NCI-H524 (cell line): ENCODE measurements at places on chromosomes 3 and 15.
A peak's percentile ranks its signal among the peaks of the same experiment; 100 is the strongest.

GRCh38 chr3:172527306-172527705 is 4.1 kb upstream of the TNFSF10 start:
- no peak for DNase-seq

DNA sequence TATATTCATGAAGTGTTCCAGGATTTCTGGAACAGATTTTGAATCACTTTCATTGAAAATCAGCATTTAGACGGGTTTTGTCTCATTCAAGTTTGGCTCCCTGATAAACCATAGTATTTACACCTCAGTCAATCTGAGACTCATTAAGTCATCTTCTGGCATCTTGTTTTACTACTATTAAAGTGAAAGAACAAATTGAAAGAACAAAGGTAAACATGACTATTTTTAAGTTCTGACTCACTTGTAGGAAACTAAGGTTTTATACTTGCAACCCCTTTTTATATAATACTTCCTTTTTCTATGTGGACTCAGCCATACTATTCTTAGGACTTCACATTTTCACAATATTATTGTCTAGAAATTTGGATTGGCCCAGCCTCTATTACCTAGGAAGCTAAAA is 854.4 kb downstream of the SQOR start:
- no peak for DNase-seq

DNA sequence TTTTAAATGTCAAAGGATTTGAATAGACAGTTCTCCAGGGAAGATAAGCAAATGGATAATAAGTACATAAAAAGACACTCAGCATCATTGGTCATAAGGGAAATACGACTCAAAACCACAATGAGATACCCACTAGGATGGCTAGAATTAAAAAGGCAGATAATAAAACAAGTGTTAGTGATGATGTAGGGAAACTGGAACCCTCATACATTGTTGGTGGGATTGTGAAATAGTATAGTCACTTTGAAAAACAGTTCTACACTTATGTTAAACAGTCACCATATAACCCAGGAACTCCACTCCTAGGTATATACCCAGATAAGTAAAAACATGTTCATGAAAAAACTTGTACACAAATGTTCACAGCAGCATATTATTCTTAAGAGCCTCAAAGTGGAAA is 72.5 kb downstream of the GPR156 start:
- DNase-seq: no peak

DNA sequence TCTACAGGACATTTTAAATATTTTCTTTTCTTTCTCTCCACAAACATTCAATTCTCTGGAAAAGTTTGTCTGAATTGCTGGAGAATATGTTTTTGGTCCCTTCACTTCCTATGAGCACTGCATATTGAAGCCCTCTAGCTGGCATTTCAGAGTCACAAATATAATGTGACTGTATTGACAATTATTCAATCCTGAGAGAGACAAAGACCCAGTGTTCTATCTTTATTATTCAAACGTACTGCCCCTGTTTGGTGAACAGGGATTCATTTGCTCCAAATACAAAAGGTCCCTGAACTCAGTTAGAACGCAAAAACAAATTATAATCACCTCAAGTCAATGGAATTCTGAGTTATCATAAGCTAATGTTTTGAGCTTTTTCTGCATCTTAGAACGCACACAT is 173.1 kb upstream of the CDIN1 start:
- DNase-seq: no peak

DNA sequence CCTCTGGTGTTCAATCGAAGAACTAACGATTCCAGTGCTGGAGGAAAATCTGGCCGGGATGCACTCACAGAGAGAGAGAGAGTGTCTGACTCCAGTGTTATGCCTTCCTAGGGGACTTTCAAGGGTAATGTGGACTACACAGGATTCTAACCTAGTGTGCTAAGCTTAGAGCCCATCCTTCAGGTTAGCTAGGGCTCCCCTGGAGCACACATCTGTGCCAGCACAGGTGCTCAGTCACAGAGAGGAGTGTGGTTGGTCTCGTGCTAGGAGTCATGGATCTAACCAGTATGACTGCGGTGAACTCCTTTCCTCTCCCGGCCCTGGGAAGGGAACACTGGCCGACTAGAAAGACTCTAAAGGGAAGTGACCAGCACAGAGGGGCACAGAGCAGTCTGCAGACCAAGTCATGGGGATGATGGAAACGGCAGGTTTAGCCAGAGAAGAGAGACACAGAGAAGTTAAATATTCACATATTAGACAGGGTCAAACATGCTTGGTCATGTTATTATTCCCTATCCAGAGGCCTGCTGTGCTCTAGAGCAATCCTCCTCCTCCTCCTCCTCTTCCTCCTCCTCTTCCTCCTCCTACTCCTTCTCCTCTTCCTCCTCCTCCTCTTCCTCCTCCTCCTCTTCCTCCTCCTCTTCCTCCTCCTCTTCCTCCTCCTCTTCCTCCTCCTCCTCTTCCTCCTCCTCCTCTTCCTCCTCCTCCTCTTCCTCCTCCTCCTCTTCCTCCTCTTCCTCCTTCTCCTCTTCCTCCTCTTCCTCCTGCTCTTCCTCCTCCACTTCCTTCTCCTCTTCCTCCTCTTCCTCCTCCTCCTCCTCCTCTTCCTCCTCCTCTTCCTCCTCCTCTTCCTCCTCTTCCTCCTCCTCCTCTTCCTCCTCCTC is 280.3 kb downstream of the XXYLT1 start:
- no peak for DNase-seq

DNA sequence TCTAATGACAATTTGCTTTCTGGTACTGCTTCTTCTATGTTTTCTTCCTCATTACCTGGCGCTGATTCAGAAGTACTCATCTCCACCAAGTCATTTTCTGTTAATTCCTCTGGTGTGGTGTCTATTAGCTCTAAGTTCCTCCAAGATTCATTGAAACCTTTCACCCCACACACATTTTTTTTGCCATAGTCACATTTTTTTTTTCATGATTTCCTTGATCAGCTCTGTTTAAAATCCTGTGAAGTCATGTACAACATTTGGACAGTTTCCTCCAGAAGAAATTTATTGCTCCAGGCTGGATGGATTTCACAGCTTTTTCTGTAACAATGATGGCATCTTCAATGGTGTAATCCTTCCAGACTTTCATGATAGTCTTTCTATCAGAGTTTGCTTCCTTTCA is 243.2 kb upstream of the VEPH1 start:
- DNase-seq: no peak

GRCh38 chr3:43032646-43033628 is 53.8 kb downstream of the GASK1A start:
- no peak for DNase-seq

- no peak for DNase-seq
Observed at GRCh38 chr15:96365781-96366525, 35.5 kb downstream of the NR2F2 start.

- DNase-seq: no peak
Observed at GRCh38 chr3:178112134-178112533, 424.1 kb upstream of the KCNMB2 start.

GRCh38 chr15:92521624-92522008 is 127.9 kb downstream of the ST8SIA2 start:
- DNase-seq: peak; percentile 77

DNA sequence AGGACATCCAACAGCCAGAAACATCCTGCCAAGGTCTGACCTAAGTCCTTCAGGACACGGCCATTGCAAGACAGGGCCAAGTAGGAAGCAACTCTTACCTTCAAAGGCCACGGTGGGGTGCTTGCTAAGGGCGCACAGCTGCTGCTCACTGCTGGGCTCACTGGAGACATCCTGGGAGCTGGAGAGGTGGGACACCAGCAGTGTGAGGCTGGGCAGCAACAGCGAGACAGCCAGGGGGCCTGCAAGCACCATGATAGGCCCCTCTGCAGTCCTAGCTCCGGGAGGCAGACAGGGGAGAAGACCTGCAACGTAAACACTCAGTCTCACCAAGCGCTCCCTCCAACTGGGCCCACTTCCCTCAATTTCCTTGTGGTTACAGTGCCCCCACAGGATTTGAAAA is 79.2 kb downstream of the SEMA5B start:
- DNase-seq: peak; percentile 48

DNA sequence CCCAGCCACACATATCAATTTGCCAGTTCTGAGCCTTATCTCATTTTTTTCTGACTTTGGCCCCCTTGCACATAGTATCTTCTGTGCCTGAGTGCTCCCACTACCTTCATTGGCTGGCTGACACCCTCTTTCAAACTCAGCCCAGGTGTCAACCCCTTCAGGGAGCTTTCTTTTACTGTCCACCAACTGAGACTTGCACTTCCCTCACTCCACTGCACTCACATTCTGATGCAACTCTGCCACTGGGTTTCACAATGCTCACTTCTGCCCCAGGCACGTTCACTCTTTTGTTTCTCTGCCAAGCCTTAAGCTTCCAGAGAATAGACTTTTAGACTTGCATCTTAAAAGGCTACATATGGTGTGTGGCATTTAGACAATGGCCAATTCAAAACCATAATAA is 101.5 kb upstream of the CBLB start:
- DNase-seq: peak; percentile 41

GRCh38 chr3:14480207-14481017 is 59.7 kb downstream of the GRIP2 start:
- DNase-seq: no peak

DNA sequence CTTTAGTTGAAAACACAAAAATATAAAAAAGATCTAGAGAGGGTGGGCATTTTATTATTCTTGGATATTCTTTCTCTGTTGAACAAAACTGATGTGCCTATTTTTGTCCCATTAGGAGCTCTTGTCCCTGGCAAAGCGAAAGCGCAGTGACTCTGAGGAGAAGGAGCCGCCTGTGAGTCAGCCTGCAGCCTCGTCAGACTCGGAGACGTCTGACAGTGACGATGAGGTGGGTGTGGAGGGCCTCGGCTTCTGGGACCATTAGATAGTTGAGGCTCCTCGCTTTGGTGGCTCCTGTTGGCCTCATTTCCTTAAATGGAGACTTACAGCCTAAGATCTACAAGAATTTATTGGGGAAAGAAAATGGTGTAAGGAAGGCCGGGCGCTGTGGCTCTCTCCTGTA is 21.3 kb downstream of the RTF1 start:
- no peak for DNase-seq

DNA sequence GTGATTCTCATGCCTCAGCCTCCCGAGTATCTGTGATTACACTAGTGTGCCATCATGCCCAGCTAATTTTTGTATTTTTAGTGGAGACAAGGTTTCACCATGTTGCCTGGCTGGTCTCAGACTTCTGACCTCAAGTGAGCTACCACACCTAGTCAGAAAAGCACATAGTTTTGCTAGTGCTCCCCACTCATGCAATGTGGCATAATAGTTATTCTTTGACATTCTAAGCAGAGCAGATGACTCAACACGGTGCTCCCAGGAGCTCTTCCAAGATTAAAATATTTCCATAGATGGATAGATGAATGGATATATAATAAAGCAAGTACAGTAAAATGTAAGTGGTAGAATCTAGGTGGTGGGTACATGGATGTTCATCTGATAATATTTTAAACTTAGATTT is 53.1 kb upstream of the GK5 start:
- no peak for DNase-seq

- DNase-seq: no peak
Observed at GRCh38 chr3:184800349-184800930, 11.5 kb upstream of the VPS8 start.

GRCh38 chr15:33722005-33722672 is 246.2 kb upstream of the CHRM5 start:
- DNase-seq: peak; percentile 69

- DNase-seq: peak; percentile 97
Observed at GRCh38 chr15:53129121-53129904, 339.2 kb upstream of the ONECUT1 start.

- no peak for DNase-seq
Observed at GRCh38 chr3:39935261-39935660, 125.9 kb downstream of the MYRIP start.

GRCh38 chr3:81339040-81339845 is 422.2 kb downstream of the GBE1 start:
- no peak for DNase-seq

DNA sequence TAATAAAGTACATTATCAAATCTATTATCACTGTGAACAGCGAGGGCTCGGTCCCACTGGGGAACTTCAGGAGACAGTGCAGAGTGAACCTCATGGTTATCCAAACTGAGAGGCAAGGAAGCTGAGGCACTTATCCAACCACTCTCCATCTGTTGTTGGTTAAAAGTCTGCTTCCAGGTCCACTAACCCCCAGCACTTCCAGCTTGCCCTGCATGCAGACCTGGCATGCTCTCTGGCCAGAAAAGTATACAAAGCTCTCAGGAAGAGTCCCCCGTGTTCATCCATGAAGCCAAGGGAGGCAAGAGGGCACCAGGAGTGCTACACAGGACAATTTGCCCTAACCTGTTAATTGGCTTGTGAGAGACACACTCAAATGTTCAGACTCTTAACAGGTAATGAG is 36.0 kb downstream of the FBN1 start:
- DNase-seq: no peak

GRCh38 chr3:159825216-159825854 is 163.3 kb upstream of the IL12A start:
- DNase-seq: peak; percentile 64

DNA sequence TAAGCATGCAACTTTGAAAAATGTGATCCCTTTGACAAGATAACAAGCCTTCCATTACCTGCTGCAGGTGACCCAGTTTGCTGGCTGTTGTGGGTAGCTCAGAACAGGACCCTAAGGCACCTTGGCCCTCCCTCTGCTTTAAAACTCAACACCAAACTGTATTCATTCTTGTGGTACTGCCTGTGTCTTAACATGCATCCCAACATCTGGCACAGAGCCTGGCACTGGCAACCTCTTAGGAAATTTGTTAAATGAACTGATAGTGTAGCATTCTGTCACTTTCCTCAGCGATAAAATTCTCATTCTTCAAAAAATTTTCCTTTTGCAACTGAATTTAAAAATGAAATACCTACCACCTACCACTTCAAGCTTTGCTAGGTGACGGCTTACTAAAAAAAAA is 287.3 kb upstream of the ADAMTS9 start:
- DNase-seq: no peak

GRCh38 chr3:14894085-14894484 is 53.3 kb upstream of the NR2C2 start:
- DNase-seq: no peak

GRCh38 chr3:2303566-2303965 is 204.9 kb downstream of the CNTN4 start:
- no peak for DNase-seq

GRCh38 chr3:115146032-115146417 is 1.1 kb downstream of the ZBTB20 start:
- DNase-seq: peak; percentile 84

GRCh38 chr3:101941318-101942040 is 92.2 kb downstream of the NFKBIZ start:
- no peak for DNase-seq

GRCh38 chr3:173066044-173067004 is 74.7 kb downstream of the SPATA16 start:
- peak; percentile 74 for DNase-seq

GRCh38 chr3:137330246-137330645 is 372.5 kb downstream of the IL20RB start:
- no peak for DNase-seq

- DNase-seq: no peak
Observed at GRCh38 chr3:24945563-24945962, 450.9 kb upstream of the THRB start.
